Chondrocyte (in vitro differentiated cells): ENCODE measurements at places on chromosomes 1 and 21. TPM values are rescaled to one million over a fixed set of nuclear protein-coding genes. Genes with fewer than 3 reads are reported as not detected.

The BARHL2 gene
- total RNA-seq = not detected in 3 replicates

The C8B gene
- not detected in 3 replicates for total RNA-seq

The FOXD2 gene
- total RNA-seq = 0.90 to 1.0 TPM (median 1.0 TPM) in 3 replicates

The PTGFRN gene
- total RNA-seq = 79.7 to 123 TPM (median 117 TPM) in 3 replicates

The ANKRD35 gene
- not detected in 3 replicates for total RNA-seq

The USP33 gene
- 38.8 to 48.6 TPM (median 41.7 TPM) in 3 replicates for total RNA-seq

The MAP1LC3C gene
- total RNA-seq = 0.38 to 0.65 TPM (median 0.46 TPM) in 3 replicates

The NPR1 gene
- total RNA-seq = 0.21 to 0.27 TPM in 2 of 3 replicates, not detected in the other

The INSRR gene
- not detected in 3 replicates for total RNA-seq

The FCGR2B gene
- not detected in 3 replicates for total RNA-seq

The C4BPB gene
- total RNA-seq = not detected in 3 replicates

The PLEKHG5 gene
- total RNA-seq = 32.4 to 50.5 TPM (median 33.6 TPM) in 3 replicates
